ENCODE measurements at places on chromosomes 2 and 18.

- DNase-seq: no peak
Observed at GRCh38 chr2:26637811-26638310, 3.3 kb downstream of the CIB4 start.

DNA sequence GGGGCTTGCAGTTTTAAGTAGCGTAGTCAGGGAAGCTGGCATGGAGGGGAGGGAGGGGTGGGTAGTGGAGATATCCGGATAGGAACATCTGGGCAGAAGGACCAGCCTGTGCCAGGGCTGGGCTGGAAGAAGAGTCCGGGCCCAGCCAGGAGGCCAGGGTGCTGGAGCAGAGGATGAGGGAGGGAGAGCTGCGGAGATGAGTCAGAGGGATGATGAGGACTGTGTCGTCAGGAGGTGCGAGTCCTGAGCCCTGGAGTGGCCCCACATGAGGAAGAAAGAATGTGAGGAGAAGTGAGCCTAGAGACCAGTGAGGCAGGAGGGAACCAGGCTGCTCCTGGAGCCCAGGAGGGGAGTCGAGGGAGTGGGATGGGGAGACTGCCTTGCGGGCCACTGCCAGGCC is 82.4 kb downstream of the CTIF start:
- DNase-seq: peak; percentile 35

DNA sequence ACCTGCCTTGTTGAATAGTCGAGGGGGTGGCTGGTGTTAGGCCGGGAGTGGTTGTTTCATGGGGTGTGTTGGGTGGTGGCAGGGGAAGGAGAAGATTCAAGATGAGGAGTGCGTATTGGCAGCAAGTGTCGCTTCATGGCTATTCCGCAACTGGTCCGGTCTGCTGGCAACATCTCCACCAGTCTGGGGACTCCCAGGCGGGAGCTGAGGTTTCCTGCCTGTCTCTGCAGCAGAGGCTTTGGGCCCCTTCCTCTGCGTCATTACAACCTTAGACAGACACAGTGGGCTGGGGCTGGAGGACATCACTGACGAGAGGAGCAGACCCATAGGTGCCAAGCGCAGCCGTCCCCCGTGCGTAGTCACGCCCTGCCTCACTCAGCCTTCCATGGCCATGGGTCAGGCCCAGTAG is 64.0 kb upstream of the MCFD2 start:
- DNase-seq: no peak

GRCh38 chr2:42199002-42199401 is 29.8 kb downstream of the EML4 start:
- DNase-seq: no peak
